ENCODE measurements at places on chromosomes 4 and X. TPM values are rescaled to one million over a fixed set of nuclear protein-coding genes. Genes with fewer than 3 reads are reported as not detected.

The HSD17B13 gene
- total RNA-seq, result 0.55 TPM

The PAGE4 gene
- total RNA-seq, result not detected

The SYNPO2 gene
- 15.6 TPM for total RNA-seq

The SPATA4 gene
- not detected for total RNA-seq

- DNase-seq, result no peak
Observed at GRCh38 chrX:33434256-33435092, 223.1 kb upstream of the DMD start.

- DNase-seq, result no peak
Observed at GRCh38 chr4:37780444-37781130, 45.9 kb upstream of the PGM2 start.

- no peak for DNase-seq
Observed at GRCh38 chrX:112696481-112696880, 16.7 kb upstream of the LHFPL1 start.

DNA sequence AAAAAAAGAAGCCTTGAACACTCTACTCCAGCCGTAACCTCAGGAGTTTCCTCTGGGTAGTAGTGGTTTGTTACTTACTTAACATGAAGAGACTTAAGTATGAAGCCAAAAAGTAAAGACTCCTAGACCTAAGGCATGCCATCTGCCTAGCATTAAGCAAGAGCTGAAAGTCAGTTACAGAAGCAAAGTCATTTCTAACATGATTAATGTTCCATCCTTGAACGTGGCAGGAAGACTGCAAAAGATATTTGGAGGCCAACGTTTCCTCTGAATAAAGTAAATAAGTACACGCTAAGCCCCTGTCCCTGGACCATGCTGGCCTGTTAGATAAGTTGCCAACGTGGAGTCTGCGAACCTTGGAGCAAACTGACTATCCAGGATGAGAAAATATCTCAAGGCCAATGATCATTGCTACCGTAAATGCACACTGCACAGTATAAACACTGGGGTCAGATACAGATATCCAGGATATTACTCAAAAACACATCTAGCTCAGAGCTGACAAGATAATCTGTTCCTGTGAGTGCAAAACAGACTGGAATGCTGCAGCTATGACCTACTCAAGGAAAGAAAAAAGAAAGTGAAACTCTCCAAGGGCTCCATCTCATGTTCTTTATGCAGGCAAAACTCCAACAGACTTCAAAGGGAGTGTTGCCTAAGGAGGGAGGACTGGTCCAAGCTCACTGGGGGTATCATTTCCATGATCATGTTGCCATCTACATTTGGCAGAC, 255.8 kb downstream of the COL25A1 start:
- no peak for DNase-seq

- DNase-seq, result no peak
Observed at GRCh38 chr4:181662383-181662782, 580.8 kb upstream of the TENM3 start.

- no peak for DNase-seq
Observed at GRCh38 chr4:159398236-159398638, 295.4 kb downstream of the RAPGEF2 start.

GRCh38 chr4:186104890-186105646, 564 bp downstream of the FAM149A start:
- DNase-seq, result no peak

- no peak for DNase-seq
Observed at GRCh38 chr4:22338796-22339195, 177.1 kb downstream of the ADGRA3 start.

GRCh38 chr4:73131281-73131680, 61.8 kb upstream of the COX18 start:
- no peak for DNase-seq

DNA sequence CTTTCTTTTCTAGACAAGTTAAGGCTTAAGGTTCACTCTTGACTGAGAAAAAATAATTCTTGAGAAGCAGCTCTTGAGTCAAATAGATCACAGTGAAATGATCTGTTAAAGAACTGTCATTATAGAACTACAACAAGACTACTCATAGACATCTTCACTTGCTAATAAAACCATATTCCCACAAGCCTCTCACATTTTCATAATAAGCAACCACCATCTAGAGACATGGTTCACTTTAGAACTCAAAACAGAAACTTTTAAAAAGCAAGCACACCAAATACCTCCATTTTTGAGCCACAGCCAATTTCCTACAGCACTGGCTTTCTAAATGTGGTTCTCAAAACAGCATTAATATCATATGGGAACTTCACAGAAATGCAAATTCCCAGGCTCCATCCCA, 309.5 kb downstream of the TMA16 start:
- no peak for DNase-seq

DNA sequence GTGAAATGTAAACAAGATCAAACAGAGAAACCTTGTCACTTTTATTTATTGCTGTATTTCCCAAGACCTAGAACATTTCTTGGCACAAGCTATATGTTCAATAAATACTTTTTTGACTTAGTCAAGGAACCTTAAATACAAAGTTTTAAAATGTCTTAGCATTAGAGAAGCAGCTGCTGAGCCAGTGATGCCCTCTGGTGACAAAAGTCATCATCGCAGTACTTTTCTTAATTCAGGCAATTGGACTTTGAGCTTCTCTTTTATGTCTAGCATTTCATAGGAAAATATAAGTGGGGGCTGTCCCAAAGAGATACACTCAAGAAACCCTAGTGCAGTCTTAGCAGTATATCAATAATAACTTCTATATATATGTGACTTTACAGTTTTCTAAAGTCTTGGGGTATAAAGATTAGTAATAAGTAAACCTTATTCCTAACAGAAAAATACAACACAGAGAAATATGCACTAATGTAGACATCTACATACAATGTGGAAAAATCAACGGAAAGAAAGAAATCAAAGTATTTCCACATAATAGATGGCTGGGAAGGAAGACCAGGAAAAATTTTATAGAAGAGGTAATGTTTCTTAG, 118.4 kb downstream of the DTHD1 start:
- no peak for DNase-seq

Measured in lower leg skin (tissue), 4 donors.